Activated T-cell treated with anti-CD3 and anti-CD28 coated beads for 48 hours (primary cell): ENCODE measurements at places on chromosomes 11 and 22.

GRCh38 chr11:73380331-73380730, 4.1 kb downstream of the RELT start:
- DNase-seq: no peak

GRCh38 chr22:39656495-39657490, 86.2 kb downstream of the CACNA1I start:
- DNase-seq: no peak

DNA sequence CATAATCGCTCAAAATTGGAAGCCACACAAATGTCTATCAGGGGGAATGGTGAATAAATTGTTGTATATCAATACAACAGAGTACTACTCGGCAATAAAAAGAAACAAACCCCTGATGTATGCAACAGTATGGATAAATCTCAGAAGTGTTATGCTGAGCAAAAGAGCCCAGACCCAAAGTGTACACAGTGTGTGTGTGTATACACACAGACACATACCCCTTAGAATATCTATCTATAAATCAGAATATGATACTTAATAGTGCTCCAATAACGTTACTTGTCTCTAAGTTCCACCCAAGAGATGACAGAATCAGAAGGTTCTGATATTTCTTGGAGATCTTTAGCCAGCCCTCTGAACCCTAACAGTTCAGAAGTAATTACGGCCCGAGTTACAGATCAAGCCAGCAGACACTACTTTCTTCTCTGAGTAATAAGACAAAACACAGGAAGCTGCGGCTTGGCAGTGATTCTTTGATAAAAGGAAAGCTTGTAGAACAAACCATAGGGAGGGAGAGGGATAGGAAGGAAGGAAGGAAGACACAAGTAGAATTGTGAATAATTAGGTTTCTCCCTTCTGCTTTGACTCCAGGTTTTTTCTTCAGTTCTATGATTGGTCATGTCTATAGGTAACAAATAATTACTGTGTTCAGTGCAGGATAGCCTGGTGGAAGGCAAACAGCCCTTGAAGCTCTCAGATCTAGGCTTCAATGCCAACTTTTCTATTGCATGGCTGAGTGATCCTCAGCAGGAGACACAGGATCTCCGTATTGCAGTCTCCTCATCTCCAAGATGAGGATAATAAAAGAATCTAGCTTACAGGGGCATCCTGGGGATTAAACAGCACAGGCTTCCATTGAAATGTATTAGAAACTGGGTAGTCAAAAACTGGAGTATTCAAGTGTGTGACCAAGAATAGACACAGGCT, 75.6 kb upstream of the TEAD1 start:
- no peak for DNase-seq

GRCh38 chr11:115990004-115990447, 485.8 kb upstream of the CADM1 start:
- no peak for DNase-seq

- no peak for DNase-seq
These were observed 4.2 kb downstream of the UBE2L3 start for GRCh38 chr22:21571679-21572078.

- DNase-seq: no peak
These were observed 44.9 kb upstream of the CCND1 start for GRCh38 chr11:69595805-69596665.

- DNase-seq: no peak
These were observed 8.6 kb downstream of the MICAL2 start for GRCh38 chr11:12118949-12119348.

GRCh38 chr11:86663761-86664160, 8.7 kb downstream of the ME3 start:
- DNase-seq: no peak

DNA sequence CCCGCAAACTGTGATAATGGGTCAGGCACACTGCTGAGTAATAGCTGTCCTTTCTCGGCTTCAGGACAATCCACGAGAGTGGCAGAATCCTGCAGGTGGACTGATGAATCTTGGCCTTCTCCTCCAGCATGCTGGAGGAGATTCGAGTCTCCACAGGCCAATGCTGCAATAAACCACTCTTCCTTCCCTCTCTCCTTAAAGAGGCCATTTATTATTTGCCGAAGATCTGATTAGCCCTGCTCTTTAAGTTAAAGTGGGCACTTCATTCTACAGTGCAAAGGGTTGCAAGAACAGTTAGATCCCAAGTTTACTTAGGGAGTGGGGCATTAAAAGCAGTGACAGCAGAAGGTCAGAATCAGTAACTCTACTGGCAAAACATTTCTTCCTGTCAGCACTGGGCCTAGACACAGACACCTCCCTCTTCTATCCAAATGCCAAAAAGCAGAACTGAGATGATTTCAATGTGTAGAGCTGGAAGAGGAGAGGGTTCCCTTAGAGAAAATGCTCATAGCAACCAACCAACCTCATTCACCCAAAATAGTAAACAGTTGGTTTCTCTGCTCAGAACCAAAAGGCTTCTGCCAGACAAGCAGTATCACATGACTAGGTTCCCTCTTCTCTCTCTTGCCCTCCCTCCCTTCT, 121.7 kb downstream of the SGSM3 start:
- DNase-seq: no peak

- DNase-seq: no peak
These were observed 20.1 kb upstream of the SMIM35 start for GRCh38 chr11:118106789-118107335.

DNA sequence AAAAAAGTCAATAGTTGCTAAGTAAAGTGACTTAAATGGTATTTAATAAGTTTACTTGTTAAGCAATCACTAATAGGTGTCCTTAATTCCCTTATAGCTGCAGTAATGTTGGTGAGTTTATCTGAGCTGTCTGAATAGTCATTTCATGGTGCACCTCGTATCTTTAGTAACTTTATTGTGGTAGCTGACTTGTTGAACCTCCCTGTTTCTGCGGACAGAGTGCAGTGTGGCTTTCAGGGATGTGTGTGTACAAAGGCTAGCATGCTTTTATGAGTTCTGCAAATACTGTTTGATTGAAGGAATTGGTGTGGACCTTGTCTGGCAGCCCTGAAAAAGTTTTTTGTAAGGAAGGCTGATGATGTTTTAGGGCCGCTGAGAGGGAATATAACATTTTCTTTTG, 2.6 kb downstream of the ZNRF3 start:
- no peak for DNase-seq

- DNase-seq: no peak
These were observed 51.8 kb upstream of the SLC36A4 start for GRCh38 chr11:93249459-93250220.

DNA sequence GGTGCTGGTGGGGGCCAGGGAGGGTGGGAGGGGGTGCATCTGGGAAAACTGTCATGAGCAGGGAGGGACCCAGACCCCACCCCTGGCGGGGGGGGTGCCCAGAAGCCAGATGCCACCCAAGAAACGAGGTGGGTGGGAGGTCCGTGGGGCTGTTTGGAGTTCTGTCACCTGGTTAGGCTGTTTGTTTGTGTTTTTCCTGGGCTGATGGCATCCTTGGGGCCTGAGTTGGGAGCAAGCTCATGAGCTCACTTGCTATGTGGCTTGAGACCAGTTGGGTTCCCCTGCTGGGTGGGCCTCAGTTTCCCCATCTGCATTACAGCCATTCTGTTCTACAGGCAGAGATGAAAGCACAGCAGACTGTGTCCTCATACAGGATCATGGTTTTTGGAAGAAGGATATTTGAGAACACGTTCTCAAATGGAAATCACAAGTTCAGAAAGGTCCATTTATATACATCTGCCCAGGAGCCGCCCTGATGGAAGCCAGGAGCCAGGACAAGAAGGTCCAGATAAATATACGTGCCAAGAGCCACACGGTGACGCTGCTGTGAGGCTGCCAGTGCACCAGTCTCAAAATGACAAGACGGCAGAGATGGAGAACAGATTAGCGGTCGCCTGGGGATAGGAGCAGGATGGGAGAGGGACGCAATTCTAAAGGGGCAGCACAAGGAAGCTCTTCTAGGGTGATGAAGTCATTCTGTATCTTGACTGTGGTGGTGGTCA, 312.9 kb downstream of the MN1 start:
- no peak for DNase-seq

DNA sequence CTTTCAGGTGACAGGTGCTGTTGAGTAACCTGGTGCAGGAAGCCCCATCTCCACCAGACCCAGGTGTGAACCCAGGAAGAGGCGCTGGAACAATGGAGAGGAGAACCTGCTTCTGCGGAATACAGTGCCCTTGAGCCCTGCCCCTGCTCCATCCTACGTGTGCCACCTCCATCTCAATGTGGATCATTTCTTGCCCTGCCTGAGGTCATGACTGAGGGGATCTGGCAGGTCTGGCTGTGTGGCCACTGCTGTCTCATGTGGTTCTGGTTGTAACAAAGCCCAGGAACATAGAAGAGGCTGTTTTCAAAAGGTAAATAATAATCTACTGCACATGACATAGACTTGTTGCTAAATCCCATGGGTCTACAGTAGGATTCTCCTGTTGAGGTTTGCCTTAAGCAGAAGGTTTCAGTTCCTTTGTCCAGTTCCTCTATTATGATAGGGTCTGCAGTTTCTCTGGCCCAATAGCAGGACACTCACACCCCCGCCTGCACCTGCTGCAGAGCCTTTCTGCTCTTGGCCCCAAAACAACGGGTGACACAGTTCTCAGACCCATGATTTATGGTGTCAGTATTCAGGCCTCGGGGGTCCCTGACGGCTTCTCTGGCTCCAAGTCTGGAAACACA, 113.5 kb upstream of the IGLL5 start:
- DNase-seq: no peak

DNA sequence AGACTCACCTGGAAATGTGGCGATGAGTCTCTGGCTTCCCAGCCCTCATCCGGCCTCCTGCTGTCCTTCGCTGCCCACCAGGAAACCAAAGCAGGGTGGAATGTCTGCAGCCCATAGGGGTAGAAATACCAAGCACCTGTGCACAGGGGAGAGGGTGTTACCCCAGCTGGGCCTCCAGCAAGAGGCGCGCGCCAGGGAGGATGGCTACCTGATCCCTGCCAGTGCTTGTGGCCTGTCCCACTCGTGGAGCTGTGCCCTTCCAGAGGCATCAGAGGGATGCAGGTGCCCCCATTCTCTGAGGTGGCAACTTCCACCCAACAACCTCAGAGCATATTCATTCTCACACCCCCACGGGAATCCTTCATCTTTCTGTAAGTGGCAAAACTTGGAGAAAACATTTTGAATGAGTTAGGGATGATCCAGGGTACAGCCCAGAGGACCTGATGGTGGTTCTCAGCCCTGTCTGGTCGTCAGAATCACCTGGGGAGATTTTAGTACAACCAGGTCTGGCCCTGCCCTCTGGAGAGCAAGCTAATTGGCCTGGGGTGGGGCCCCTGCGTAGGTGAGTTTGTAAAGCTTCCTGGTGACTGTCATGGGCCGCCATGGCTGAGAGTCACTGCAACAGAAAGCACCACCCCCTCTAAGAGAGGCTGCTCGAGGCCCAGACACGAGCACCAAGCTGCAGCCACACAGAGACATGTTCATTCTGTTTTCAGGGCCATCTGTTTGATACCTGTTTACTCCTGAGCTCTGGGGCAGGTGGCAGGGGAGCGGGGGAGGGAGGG, 9.9 kb downstream of the SUN2 start:
- no peak for DNase-seq

GRCh38 chr22:19125011-19125410, 2.8 kb upstream of the DGCR2 start:
- no peak for DNase-seq

- DNase-seq: no peak
These were observed 2.8 kb downstream of the ZFTA start for GRCh38 chr11:63765688-63766241.

GRCh38 chr22:26435327-26436093, 6.5 kb downstream of the ASPHD2 start:
- DNase-seq: no peak

DNA sequence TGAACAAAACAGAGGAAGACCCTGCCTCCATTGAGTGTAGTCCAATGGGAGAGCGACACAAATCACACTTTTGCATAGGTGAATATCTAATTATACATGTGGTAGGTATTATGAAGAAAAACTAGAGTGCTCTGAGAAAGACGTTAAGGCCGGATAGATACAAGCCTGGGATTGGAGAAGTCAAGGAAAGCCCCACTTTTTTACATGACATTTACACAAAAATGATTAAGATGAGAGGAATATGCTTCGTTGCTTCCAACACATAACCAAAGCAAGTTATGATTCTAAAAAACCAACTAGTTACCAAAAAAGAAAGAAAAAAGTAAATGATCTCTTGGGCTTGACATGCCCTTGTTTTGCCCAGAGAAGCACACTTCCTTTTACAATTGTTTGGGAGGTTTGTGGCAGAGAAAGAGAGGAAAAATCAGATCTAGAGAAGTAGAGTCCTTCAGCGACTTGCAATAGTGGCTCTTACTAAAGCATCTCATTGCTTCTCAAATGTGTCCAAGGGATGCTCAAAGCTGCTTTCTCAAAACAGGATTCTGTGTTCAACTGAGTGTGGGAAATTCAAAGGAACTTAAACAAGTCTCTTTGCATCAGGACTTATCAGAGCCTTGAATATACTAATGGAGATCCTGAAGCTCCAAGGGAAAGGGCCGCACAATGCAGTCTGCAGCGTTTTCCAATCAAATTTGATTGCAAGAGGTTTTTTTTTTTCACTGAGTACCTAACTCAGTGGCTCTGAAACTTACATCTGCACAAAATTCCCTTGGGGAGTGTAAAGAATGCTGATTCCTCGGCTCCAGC, 38.8 kb downstream of the FLI1 start:
- no peak for DNase-seq

- no peak for DNase-seq
These were observed 258 bp downstream of the CFAP68 start for GRCh38 chr11:111879637-111879960.

- no peak for DNase-seq
These were observed 42.9 kb upstream of the ARHGAP32 start for GRCh38 chr11:129234978-129235377.

DNA sequence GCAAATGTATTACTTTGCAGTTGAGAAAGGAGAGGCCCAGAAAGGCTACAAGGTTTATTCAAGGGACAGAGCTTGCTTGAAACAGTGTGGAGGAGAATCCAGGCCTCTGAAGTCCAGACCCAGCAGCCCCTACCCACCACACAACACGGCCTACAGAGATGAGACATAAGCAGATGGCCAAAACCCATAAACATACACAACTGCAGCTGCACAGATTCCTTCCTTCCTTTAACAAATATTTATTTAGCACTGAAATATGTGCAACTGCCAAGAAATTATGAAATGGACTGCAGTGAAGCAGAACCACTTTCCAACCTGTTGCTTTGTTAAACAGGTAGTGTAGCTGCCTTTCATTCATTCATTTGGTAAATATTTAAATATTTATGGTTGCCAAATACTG, 122.3 kb downstream of the SPATA19 start:
- DNase-seq: no peak

GRCh38 chr11:102564110-102564509, 33.6 kb upstream of the MMP7 start:
- DNase-seq: no peak

- DNase-seq: no peak
These were observed 139.4 kb downstream of the SHANK2 start for GRCh38 chr11:71112990-71113389.

DNA sequence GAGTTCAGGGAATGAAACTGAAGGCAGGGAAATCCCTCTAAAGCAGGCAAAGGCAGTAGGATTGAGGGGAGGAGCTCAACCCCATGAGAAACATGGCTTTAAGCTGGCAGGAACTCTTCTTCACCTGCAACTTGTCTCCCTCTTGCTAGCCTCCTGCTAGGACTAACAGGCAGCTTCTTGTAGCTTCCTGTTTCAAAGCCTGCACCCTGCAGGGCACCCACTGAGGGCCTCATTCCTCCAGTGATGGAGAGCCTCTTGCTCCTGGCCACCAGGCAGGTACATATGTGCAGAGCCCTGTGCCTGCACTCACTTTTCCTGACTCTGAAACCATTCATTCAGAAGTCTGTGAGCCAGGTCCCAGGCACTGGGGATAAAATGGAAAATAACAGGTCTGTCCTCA, 137.0 kb downstream of the SERGEF start:
- no peak for DNase-seq

GRCh38 chr11:3148990-3149851, 15.9 kb downstream of the OSBPL5 start:
- no peak for DNase-seq

- no peak for DNase-seq
These were observed 82.1 kb downstream of the CADM1 start for GRCh38 chr11:115421992-115422689.
